ENCODE measurements at places on chromosomes 3 and 15. TPM values are rescaled to one million over a fixed set of nuclear protein-coding genes. Genes with fewer than 3 reads are reported as not detected.

DNA sequence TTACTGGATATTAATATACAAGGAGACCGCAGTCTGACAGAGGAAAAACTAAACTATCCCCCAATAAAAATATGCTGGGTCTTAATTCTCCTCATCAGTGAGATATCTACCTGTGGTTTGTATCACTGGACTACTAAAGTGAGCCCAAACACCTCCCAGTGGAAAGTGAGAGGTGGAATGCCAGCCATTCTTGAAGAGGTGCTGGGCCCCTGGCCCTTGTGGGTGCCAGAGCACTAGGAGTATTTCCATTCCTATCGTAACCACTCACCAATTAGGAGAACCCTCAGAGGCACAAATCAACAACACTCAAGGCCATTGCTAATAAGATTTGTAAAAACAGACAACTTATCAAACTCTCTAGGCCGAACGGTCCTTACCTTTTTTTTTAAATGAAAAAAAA lies 121.5 kb upstream of the TSPAN3 start:
- no peak overlapping the region for H3K4me3 ChIP-seq
- peaks cover 11% of the 10 kb centered on the region for H3K4me1 ChIP-seq
- no peak for DNase-seq
- no peaks in the 10 kb centered on the region for H3K36me3 ChIP-seq
- no peak overlapping the region for H3K27ac ChIP-seq

- no peak for DNase-seq
- no peaks in the 10 kb centered on the region for H3K27me3 ChIP-seq
- no peak overlapping the region for H3K4me3 ChIP-seq
- no peaks in the 10 kb centered on the region for H3K36me3 ChIP-seq
- H3K27ac ChIP-seq, result no peak overlapping the region
Observed at GRCh38 chr3:131636266-131636775, 133.6 kb upstream of the MRPL3 start.

Gene TMEM89
- not detected for total RNA-seq

- no peaks in the 10 kb centered on the region for H3K36me3 ChIP-seq
- no peaks in the 10 kb centered on the region for H3K27me3 ChIP-seq
- no peaks in the 10 kb centered on the region for H3K4me1 ChIP-seq
- no peak overlapping the region for H3K27ac ChIP-seq
Observed at GRCh38 chr3:5245927-5246326, 58.4 kb downstream of the EDEM1 start.

- no peak for DNase-seq
- H3K27ac ChIP-seq, result no peak overlapping the region
- H3K4me1 ChIP-seq, result no peaks in the 10 kb centered on the region
- no peaks in the 10 kb centered on the region for H3K36me3 ChIP-seq
- no peak overlapping the region for H3K4me3 ChIP-seq
Observed at GRCh38 chr3:78026318-78026828, 986.5 kb downstream of the ROBO2 start.

DNA sequence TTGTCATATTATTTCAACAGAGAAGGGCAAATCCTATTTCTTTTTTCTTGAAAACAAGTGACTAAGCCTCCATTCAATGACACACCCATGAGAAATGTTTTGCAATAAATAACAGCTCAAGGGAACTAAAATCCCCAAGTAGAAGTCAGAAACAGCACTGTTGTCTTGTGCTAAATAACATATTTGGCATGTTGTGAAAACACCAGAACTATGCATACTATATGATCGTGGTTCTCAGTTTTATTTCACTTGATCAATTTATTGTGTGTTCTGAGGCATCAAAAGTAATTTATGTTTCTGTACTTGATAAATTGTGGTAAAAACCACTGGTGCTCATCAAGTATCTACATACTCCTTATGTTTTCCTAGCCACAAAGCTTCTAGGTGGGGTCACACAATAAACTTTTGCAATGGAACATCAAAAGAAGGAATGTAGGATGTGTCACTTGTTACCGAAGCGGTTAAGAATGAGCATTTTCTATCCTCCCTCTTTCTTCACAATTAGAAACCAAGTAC lies 691.7 kb upstream of the CBLB start:
- no peaks in the 10 kb centered on the region for H3K4me1 ChIP-seq
- no peak overlapping the region for H3K4me3 ChIP-seq
- H3K36me3 ChIP-seq, result no peaks in the 10 kb centered on the region
- H3K27me3 ChIP-seq, result no peaks in the 10 kb centered on the region
- no peak overlapping the region for H3K27ac ChIP-seq

GRCh38 chr3:47404955-47405790 lies 24.4 kb downstream of the PTPN23 start:
- peaks cover 70% of the 10 kb centered on the region for H3K36me3 ChIP-seq
- peak; percentile 28 for DNase-seq
- H3K27ac ChIP-seq, result peak overlapping the region; percentile 86
- H3K4me3 ChIP-seq, result no peak overlapping the region
- peaks cover 21% of the 10 kb centered on the region for H3K4me1 ChIP-seq

Gene CHDH
- total RNA-seq, result 7.1 TPM

Gene FETUB
- total RNA-seq, result not detected

DNA sequence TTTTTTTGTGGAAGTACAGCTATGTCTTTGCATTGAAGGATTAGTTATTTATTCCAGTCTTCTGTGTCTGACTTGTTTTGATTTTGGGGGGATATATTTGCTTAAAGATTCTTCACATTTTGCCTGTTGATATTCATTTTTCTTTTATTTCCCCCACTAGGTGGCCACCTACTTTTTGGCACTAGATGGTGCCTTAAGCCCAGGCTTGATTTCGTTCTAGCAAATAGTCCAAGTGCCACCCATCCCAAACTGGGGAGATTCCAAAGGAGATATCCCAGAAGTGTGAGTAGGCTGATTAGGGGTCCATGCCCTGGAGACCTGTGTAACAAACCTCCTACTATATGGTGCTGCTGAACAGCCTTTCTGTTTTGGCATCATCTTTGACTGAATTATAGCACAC lies 80.0 kb upstream of the SPATA16 start:
- no peaks in the 10 kb centered on the region for H3K36me3 ChIP-seq
- DNase-seq, result no peak
- no peaks in the 10 kb centered on the region for H3K4me1 ChIP-seq
- no peak overlapping the region for H3K27ac ChIP-seq
- H3K4me3 ChIP-seq, result no peak overlapping the region
- H3K27me3 ChIP-seq, result no peaks in the 10 kb centered on the region

DNA sequence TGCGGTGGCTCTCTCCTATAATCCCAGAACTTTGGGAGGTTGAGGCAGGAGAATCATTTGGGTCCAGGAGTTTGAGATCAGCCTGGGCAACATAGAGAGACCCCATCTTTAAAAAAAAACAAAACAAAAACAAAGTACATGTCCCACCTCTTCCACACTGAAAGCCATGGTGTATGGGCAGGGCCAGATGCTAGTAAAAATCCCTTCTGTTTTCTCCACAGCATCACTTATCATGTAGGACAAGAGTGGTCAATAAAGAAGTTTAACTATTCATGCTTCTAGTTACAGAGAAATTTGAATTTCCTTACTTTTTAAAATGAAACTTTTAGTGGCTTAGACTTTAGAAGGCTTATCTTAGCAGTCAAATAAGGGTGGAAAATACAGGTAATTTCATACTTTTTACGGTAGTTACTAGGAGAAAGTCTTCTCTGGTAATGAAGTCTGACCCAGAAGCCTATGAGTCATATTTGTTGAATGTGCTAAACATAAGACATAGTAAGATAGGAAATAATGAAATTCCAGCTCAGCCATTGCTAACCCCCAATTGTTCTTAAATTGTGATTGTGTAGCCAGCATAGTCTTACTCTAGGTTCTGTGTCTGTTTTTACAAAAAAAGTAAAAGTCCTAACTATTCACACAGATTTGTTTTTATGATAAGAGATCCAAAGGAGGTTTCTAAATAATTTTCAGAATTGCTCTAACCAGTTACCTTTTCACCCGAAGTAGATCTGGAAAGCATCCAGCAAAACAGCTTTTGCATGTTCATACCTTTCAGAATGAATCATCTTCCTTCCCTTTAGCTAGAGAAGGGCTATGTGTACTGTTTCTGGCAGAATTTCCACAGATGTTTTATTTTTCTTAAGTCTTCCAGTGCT lies 16.4 kb upstream of the ZNF609 start:
- no peaks in the 10 kb centered on the region for H3K27me3 ChIP-seq
- H3K4me3 ChIP-seq, result no peak overlapping the region
- H3K4me1 ChIP-seq, result no peaks in the 10 kb centered on the region

- no peak overlapping the region for H3K4me3 ChIP-seq
- H3K36me3 ChIP-seq, result no peaks in the 10 kb centered on the region
- no peaks in the 10 kb centered on the region for H3K4me1 ChIP-seq
- DNase-seq, result no peak
- no peaks in the 10 kb centered on the region for H3K27me3 ChIP-seq
- no peak overlapping the region for H3K27ac ChIP-seq
Observed at GRCh38 chr15:75076277-75076676, 52.9 kb downstream of the PPCDC start.

GRCh38 chr3:127647166-127647844 lies 18.3 kb downstream of the PODXL2 start:
- no peak overlapping the region for H3K27ac ChIP-seq
- no peak for DNase-seq
- H3K36me3 ChIP-seq, result no peaks in the 10 kb centered on the region
- no peak overlapping the region for H3K4me3 ChIP-seq
- no peaks in the 10 kb centered on the region for H3K4me1 ChIP-seq

DNA sequence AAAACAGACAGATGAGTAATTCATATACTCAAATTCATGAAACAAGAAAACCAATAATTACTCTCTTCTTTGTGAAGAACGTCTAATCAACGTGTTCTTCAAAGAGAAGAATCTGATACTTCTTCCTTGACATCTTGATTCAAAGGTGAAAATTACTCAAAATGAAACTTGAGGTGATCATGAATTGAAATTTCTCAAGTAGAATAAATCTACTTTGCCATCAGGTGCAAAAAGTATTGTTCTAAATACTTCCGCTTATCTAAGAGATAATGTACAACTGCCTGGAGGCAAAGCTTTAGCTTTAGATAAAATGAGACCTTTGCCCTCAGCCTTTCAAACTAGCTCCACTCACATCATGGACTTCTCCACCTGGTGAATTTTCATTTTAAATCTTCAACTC lies 13.9 kb upstream of the XXYLT1 start:
- no peak overlapping the region for H3K27ac ChIP-seq
- no peaks in the 10 kb centered on the region for H3K4me1 ChIP-seq
- no peaks in the 10 kb centered on the region for H3K36me3 ChIP-seq
- no peaks in the 10 kb centered on the region for H3K27me3 ChIP-seq
- no peak for DNase-seq
- no peak overlapping the region for H3K4me3 ChIP-seq

DNA sequence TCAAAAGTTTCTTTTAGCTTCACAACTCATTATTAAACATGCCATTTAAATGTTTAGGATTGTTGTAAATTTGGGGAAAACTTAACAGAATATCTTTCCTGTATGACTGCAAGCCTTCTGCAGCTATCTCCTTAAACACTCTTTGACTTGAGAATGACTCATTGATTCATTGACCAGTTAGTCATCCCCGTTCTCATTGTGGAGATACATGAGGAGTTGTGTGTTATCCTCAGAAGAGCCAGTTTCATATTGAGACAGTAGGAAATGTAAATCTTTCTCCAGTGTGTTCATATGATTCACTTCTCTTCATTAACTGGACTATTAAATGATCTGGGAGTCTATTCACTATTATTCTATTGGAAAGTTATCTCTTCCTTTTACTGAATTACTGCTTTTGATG lies 83.0 kb downstream of the CRYGS start:
- H3K36me3 ChIP-seq, result no peaks in the 10 kb centered on the region
- no peak overlapping the region for H3K27ac ChIP-seq
- no peak overlapping the region for H3K4me3 ChIP-seq
- H3K4me1 ChIP-seq, result no peaks in the 10 kb centered on the region

GRCh38 chr15:22979238-22980188 lies 655 bp downstream of the CYFIP1 start:
- H3K36me3 ChIP-seq, result no peaks in the 10 kb centered on the region
- H3K27me3 ChIP-seq, result no peaks in the 10 kb centered on the region
- peak overlapping the region; percentile 75 for H3K4me3 ChIP-seq
- DNase-seq, result peak; percentile 43
- H3K27ac ChIP-seq, result peak overlapping the region; percentile 55

Gene AP3S2
- total RNA-seq, result 49.2 TPM

Gene MLF1
- total RNA-seq, result 9.8 TPM

GRCh38 chr3:137202941-137203340 lies 245.2 kb downstream of the IL20RB start:
- H3K27me3 ChIP-seq, result no peaks in the 10 kb centered on the region
- H3K4me3 ChIP-seq, result no peak overlapping the region
- no peak for DNase-seq

DNA sequence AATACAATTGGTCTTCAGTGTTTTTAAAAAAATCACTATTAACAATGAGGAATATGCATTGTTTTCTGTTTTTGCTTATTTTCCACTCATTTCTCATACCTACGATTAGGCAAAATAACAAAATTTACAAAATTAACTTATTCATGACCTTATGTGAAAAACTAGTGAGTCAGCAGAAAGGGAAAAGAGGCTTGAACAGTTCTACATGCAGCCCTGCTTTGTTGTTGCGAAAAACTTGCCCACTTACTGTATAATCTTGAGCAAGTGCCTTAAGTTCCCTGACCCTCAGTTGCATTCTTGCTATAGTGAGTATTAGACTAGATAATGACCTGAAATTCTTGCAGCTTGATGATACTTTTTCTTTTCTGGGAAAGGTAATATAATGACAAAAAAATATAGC lies 551.1 kb upstream of the BCHE start:
- H3K27me3 ChIP-seq, result no peaks in the 10 kb centered on the region
- H3K4me3 ChIP-seq, result no peak overlapping the region
- no peak overlapping the region for H3K27ac ChIP-seq
- no peak for DNase-seq

Gene SLC12A8
- 1.5 TPM for total RNA-seq

- H3K36me3 ChIP-seq, result peaks cover 19% of the 10 kb centered on the region
- H3K4me1 ChIP-seq, result peaks cover 8% of the 10 kb centered on the region
- H3K27ac ChIP-seq, result no peak overlapping the region
Observed at GRCh38 chr3:172635588-172635987, 75.3 kb downstream of the NCEH1 start.

Gene GOLGA8S
- 0.63 TPM for total RNA-seq

GRCh38 chr15:89958107-89958805 lies 42.9 kb upstream of the ZNF710 start:
- no peak overlapping the region for H3K4me3 ChIP-seq
- H3K36me3 ChIP-seq, result no peaks in the 10 kb centered on the region
- H3K4me1 ChIP-seq, result no peaks in the 10 kb centered on the region
- no peak for DNase-seq
- H3K27ac ChIP-seq, result no peak overlapping the region
- H3K27me3 ChIP-seq, result no peaks in the 10 kb centered on the region

DNA sequence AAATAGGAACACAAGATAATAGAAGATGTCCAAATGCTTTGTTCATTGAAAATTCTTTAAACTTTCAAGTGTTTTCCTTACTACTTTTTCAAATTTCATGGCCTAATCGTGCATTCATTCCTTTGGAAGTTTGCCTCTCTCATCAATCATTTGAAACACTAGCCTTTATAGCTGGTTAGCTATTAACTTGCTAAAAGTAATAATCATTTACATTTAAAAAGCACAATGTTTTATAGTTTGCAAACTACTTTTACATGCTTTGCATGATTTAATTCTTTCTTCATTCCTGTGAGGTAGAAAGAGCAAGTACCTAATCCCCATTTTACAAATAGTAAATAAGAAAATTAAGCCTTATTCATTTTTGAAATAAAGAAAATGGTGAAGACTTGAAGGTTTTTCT lies 137.4 kb upstream of the SLC7A14 start:
- H3K36me3 ChIP-seq, result no peaks in the 10 kb centered on the region
- DNase-seq, result no peak
- H3K27me3 ChIP-seq, result no peaks in the 10 kb centered on the region
- H3K27ac ChIP-seq, result no peak overlapping the region
- no peak overlapping the region for H3K4me3 ChIP-seq

Gene ZNF620
- total RNA-seq, result 3.3 TPM
